GM10248 (cell line): ENCODE measurements at places on chromosomes 13 and 19.

DNA sequence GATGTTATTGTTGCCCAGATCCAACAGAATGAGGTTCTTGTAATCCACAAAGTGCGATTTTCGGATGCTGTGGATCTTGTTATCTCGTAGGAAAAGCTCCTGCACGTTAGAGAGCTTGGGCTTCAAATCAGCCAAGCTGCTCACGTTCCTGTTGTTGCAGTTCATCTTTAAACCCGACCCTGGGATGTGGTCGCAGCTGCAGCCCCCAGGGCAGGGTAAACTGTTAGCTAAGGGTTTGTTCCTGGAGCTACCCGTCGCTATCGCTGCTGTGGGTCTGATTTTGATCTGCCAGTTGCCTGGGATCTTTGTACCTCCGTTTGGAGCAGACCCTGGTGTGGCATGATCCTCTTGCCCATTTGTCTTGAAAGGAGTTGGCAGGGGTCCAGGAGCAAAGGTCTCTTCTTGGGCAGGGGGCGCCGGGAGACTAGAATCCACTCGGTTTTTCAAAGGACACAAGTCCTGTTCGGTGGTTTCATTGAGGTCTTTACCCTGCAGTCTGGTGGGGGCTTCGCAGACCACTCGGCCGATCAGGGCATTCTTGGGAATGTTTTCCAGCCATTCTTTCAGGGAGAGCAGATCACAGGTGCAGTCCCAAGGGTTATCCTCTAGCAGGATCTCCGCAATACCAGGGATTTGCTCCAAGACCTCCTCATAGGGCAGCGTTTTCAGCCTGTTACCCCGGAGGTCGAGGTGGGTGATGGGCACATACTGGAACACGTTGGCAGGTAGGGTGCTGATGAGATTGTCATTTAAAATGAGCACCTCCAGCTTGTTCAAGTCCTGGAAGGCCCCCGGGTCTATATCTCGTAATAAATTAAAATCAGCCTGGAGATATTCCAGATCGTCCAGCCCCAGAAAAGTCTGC is 1.8 kb downstream of the SLITRK1 start:
- DNase-seq, result no peak

DNA sequence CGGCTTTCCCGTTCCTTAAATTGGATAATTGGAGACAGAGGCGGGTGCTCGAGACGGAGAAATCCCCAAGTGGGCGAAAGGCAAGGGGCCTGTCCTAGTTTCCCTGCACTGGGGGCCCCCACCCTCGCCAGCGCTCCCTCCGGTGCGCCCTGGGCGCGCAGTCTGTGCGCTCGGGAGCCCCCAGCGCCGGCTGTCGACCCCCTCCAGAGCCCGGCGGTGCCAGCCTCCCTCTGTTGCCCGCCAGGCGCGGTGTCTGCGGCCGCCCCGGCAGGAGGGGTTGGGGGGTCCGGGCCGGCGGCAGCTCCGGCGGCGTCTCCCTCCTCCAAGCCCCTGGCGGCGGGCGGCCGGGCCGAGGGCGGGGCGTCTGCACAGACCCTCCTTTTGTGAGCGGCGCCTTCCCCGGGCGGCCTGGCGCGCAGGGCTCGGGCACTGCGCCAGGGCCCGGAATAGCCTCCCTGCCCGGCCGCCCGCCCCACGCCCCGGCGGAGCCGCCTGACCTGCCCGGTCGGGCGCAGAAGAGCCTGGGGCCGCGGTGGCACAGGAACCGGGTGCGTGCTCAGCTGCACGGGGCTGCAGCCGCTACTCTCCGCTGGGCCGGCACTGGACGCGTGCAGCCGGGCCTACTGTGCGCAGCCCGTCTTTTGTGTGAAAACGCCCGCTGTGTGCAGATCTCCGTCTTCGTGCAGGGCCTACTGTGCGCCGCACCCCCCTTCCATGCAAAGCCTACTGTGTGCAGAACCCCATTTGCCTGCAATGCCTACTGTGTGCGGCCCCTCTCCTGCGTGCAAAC is 13.2 kb downstream of the GADD45B start:
- DNase-seq, result peak; percentile 49

- DNase-seq, result peak; percentile 48
Measured at GRCh38 chr19:10858204-10858828, 10.1 kb downstream of the C19orf38 start.

- no peak for DNase-seq
Measured at GRCh38 chr13:109146912-109147647, 517.7 kb downstream of the MYO16 start.

GRCh38 chr19:15466851-15467733 is 2.7 kb upstream of the RASAL3 start:
- no peak for DNase-seq

GRCh38 chr19:33064458-33064791 is 263 bp downstream of the RHPN2 start:
- DNase-seq, result peak; percentile 65

DNA sequence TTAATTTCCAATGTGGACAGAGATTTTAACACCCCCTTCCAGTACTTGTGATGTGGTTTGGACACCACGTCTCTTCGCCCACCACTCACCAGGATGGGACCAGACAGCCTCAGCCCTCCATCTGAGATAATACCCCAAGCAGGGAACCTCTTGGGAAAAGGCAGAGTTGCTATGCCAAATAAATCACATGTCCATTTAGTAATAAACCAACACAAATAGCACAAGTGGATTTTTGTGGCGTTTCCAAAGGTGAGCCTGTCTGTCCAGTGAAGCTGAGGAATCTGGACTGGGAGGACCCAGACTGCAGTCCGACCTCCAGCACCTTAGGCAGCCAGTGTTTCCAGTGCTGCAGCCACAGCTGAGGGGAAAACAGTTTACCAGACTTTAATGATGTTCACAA is 34.1 kb upstream of the GAS6 start:
- DNase-seq, result no peak

- DNase-seq, result no peak
Measured at GRCh38 chr13:54185785-54186184, 1157.2 kb downstream of the OLFM4 start.

DNA sequence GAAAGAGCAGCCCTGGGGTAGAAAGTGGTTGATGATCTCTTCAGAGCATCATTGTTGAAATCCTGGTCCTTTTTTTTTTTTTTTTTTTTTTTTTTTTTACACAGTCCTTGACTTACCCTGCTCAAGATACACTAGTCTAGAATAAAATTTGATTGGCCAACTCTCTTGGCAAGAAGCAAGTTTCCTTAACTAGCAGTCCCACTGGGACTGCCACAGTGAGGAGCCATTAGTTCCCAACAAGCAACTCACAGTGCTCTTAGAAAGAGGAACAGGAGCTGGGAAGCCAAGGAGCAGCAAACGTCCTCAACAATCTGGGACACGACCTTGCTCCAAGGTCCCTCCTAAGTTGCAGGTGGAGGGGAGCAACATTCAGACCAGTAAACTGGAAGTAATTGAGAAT is 47.9 kb upstream of the INTS6 start:
- DNase-seq, result no peak

DNA sequence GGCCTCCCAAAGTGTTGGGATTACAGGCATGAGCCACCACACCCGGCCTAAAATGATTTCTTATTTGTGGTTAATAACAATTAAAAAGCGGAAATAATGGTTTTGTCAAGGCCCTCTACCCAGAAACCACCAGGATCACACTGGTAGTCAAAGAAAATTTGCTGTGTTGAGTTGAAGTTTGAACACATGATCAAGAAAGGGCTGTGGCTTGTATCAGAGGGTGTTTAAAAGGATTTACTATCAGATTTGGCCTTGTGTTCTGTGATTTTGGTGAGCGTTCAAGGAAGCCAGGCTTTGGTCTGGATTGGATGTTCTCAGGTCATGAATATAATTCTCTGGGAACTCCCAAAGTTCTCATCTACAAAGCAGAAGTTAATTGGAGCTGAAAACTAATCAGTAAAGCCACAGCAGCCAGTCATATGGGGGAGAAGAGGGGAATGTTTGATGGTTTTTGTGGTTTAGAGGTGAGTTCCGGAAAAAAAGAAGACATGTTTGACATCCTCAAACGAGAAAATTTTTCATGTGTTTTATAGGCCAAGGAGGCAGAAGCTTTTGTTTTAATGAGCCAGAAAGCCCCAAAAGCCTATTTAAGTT is 10.6 kb upstream of the ZNF556 start:
- no peak for DNase-seq

- no peak for DNase-seq
Measured at GRCh38 chr13:97499181-97499580, 65.2 kb downstream of the RAP2A start.

GRCh38 chr19:1063030-1063908 is 3.7 kb upstream of the ARHGAP45 start:
- peak; percentile 58 for DNase-seq

- DNase-seq, result no peak
Measured at GRCh38 chr13:110643324-110643723, 28.0 kb downstream of the NAXD start.

- DNase-seq, result no peak
Measured at GRCh38 chr13:19685437-19685836, 52.0 kb downstream of the MPHOSPH8 start.

DNA sequence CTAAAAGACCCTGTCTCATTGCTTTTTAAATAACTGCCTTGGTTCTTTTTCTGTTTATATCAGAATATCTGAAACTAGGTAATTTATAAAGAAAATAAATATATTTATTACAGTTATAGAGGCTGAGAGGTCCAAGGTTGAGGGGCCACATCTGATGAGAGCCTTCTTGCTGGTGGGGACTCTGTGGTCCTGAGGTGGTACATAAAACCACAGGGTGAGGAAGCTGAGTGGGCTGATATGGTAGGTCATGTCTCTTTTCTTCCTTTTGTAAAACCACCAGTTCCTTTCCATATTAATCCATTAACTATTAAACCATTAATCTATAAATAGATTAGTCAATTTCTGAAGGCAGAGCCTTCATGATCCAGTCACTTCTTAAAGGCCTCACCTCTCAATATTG is 109.5 kb upstream of the SPRY2 start:
- DNase-seq, result no peak

GRCh38 chr13:95002126-95002525 is 289.8 kb upstream of the SOX21 start:
- DNase-seq, result no peak

- no peak for DNase-seq
Measured at GRCh38 chr19:7360393-7360984, 11.8 kb downstream of the ARHGEF18 start.

- DNase-seq, result no peak
Measured at GRCh38 chr19:2477732-2478191, 1.8 kb downstream of the GADD45B start.

- no peak for DNase-seq
Measured at GRCh38 chr19:58091251-58091995, 6.6 kb downstream of the ZSCAN18 start.

DNA sequence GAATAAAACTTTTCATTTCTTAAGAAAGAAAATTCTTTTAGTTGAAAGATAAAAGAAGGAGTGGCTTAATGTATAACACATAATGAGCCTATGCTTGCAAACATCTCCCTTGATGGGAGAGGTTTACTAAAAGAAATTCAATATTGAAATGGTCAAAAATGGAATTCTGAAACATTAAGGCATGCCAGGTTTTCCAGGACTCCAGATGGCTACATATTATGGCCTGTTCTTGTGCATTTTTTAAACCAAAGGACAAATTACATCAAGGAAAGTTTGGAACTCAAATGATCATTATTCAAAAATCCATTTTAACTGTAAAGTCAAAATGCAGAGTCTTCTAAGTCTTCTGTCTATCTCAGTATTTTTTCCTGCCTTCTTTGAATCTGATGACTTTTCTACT is 19.1 kb upstream of the CYSLTR2 start:
- no peak for DNase-seq

DNA sequence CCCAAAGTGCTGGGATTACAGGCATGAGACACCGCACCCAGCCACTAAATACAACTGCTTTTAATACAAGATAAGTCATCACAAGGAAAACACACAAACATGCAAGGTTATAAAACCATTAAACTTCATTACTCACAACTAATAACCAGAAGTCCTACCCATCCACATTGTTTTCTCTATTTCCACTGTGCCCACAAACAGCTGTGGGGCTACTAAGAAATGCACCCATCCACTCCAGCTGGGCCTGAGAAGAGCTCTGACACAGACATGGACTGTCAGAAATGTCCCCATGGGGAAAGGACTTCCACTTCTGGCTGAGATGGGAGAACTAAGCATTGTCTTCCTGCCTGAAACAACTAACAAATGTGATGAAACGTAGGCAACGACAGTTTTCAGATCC is 17.2 kb downstream of the SAFB2 start:
- no peak for DNase-seq

DNA sequence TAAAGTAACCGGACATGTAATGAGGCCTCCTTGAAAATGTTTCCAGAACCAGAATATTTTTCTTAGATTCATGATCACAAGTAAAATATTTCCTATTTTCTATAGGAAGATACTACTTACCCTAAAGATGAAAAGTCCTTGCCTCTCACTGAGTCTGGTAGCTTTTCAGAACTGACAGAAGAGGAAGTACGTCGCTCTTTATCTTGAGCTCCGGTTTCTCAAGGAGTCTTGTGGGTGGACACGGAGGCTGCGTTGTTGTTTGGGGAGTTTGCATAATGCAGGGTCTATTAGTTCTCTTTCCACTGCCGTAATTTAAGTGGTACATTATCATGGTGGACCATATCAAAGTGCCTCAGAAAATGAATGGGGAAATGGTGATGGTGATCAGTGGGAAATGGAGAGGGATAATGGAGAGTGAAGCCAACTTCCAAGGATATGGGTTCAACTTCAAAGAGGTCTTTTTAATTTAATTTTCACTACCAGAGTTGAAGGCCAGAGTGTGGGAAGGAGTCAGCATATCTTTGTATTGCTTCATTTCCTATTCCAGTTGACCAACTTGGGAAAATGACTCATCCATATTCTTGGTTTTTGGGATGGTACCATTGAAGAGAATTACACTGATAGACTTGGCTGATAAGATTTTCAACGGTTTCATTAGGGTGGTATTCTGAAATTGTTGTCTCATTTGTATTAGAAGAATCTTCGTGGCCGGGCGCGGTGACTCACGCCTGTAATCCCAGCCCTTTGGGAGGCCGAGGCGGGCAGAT is 23.4 kb downstream of the MBD3L2B start:
- peak; percentile 28 for DNase-seq

- no peak for DNase-seq
Measured at GRCh38 chr13:42137856-42138537, 89.5 kb downstream of the DGKH start.

GRCh38 chr19:30520735-30521479 is 148.7 kb downstream of the ZNF536 start:
- no peak for DNase-seq

- DNase-seq, result no peak
Measured at GRCh38 chr13:29706923-29707322, 111.4 kb upstream of the SLC7A1 start.

DNA sequence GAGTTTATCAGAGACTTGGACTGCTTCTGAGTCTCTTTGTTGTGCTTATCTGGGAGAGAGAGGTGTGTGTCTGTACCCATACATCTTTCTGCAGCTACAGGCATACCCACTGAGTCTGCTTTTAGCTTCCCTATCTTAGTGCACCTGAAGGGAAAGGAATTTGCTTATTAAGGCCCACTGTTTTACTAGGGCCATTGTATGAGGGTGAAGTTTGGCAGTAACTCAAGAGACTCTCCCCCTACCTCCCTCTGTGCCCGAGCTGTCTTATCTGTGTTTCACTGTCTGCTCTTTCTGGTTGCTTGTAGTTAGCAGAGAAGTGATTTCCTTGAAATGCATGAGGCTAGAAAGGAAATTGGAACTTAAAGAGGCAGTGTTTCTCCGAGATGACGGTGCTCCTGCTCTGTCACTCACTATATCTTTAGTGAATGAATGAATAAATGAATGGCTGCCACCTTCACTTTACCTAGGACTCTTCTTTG is 678 bp upstream of the CD33 start:
- no peak for DNase-seq

- no peak for DNase-seq
Measured at GRCh38 chr13:64165826-64166225, 2750.2 kb upstream of the PCDH20 start.

GRCh38 chr19:4337906-4338440 is 654 bp downstream of the STAP2 start:
- DNase-seq, result peak; percentile 8
